ENCODE measurements at places on chromosomes 3 and 15.

DNA sequence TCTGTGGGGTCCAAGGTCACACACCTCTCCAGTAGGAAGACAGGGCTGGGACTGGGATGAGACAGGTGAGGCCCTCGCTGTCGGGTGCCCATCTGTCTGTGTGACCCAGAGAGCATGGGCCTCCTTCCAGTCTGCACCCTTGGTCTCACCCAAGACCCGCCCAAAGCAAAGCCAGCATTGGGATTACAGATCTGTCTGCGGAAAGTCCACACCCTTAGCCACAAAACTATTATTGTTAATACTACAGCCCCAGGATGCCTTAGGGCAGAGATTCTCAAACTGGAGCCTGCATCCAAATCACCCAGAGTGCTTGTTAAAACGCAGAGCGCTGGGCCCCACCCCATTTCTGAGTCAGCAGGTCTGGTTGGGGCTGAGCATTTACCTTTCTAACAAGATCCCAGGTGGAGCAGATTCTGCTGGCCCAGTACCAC lies 58.5 kb upstream of the ZNF148 start:
- DNase-seq: no peak

DNA sequence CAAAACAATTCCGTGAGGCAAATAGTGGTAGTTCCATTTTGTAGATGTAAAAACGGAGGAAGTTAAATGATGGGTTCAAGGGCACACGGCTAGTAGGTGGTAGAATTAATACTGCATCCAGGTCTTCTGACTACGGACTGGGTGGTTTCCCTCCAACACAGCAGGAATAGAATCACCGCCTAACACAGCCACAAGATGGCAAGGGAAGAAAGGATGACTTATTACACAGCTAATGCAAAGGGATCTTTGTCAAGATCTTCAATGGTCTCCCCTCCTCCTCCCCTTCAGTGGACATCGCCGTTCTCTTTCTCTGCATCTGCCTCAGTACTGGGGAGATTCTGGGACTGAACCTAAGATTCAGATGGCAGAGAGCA lies 524 bp upstream of the TOPBP1 start:
- no peak for DNase-seq

GRCh38 chr3:15667484-15667883 lies 65.9 kb downstream of the BTD start:
- no peak for DNase-seq

DNA sequence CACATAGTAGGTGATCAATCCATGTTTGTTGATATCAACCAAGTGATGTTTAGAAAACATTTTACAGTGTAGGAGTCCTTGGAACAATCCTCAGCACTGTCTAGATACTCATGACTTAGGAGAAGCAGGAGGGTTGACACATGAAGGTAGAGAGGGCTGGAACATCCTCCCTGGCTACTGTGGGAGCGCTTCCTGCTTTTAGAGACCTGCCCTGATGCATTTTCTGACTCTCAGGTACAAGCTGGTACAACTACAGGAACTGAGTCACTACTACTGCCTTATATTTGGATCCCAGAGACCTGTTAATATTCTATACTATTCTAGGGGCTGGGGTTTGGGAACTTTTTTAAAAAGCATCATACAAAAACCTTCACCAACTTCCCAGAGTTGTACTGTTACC lies 20.1 kb downstream of the GPR156 start:
- no peak for DNase-seq

- DNase-seq: no peak
Measured at GRCh38 chr3:4804161-4805058, 174.8 kb upstream of the BHLHE40 start.

Measured in iPS DF 19.7 (cell line).